ENCODE measurements at places on chromosomes 6 and 20. TPM values are rescaled to one million over a fixed set of nuclear protein-coding genes. Genes with fewer than 3 reads are reported as not detected.

PTCRA gene
- total RNA-seq: not detected

MEP1A gene
- total RNA-seq: not detected

NKAPL gene
- not detected for total RNA-seq

QKI gene
- total RNA-seq: 202 TPM

RRAGD gene
- total RNA-seq: 3.8 TPM

KCNQ5 gene
- 0.43 TPM for total RNA-seq

RPL10A gene
- total RNA-seq: 818 TPM

PCSK2 gene
- total RNA-seq: not detected

Measured in astrocyte (in vitro differentiated cells and primary cell).